ENCODE measurements at places on chromosomes 5 and 9. TPM values are rescaled to one million over a fixed set of nuclear protein-coding genes. Genes with fewer than 3 reads are reported as not detected.

The PAEP gene
- not detected for polyA plus RNA-seq

The OSMR gene
- polyA plus RNA-seq: 59.2 TPM

The GZMA gene
- polyA plus RNA-seq: 2.0 TPM

The PCDH12 gene
- polyA plus RNA-seq: 2.7 TPM

The SPDL1 gene
- 3.1 TPM for polyA plus RNA-seq

The KCNIP1 gene
- 0.18 TPM for polyA plus RNA-seq

The ORM1 gene
- polyA plus RNA-seq: 6.9 TPM

The SPINK4 gene
- polyA plus RNA-seq: 0.94 TPM

The TCERG1 gene
- polyA plus RNA-seq: 10.5 TPM

The PRRT1B gene
- polyA plus RNA-seq: 0.34 TPM

The BHMT2 gene
- 18.6 TPM for polyA plus RNA-seq

The FBLL1 gene
- polyA plus RNA-seq: not detected

The GAPT gene
- polyA plus RNA-seq: 0.32 TPM

The PGM5 gene
- 30.0 TPM for polyA plus RNA-seq

The SPATA31E1 gene
- polyA plus RNA-seq: not detected

The TMEM203 gene
- 22.8 TPM for polyA plus RNA-seq

The IER5L gene
- 3.8 TPM for polyA plus RNA-seq

The LCNL1 gene
- polyA plus RNA-seq: 0.45 TPM

The ATP10B gene
- 0.11 TPM for polyA plus RNA-seq

The TNFSF8 gene
- 2.2 TPM for polyA plus RNA-seq

The TMEM232 gene
- 0.97 TPM for polyA plus RNA-seq

The S1PR3 gene
- polyA plus RNA-seq: 16.3 TPM

The ESM1 gene
- polyA plus RNA-seq: not detected

The PCDHA11 gene
- 0.03 TPM for polyA plus RNA-seq

The NEUROG1 gene
- polyA plus RNA-seq: not detected

The RUSC2 gene
- 18.3 TPM for polyA plus RNA-seq

The PLPP7 gene
- polyA plus RNA-seq: 5.6 TPM

The PCDHGB6 gene
- polyA plus RNA-seq: 1.0 TPM

The IFNB1 gene
- polyA plus RNA-seq: not detected

The PRUNE2 gene
- 3.5 TPM for polyA plus RNA-seq

The FNIP1 gene
- polyA plus RNA-seq: 3.0 TPM

The ZNF883 gene
- polyA plus RNA-seq: 0.54 TPM

The TAS2R1 gene
- polyA plus RNA-seq: not detected

The SEMA6A gene
- 5.8 TPM for polyA plus RNA-seq

The OR13F1 gene
- polyA plus RNA-seq: not detected

The PCDHA6 gene
- polyA plus RNA-seq: 0.49 TPM

The SCGB3A2 gene
- polyA plus RNA-seq: not detected

The STK32A gene
- polyA plus RNA-seq: 0.66 TPM

Measured in adipose tissue (tissue), 3 donors.